Activated CD8-positive, alpha-beta memory T cell treated with anti-CD3 and anti-CD28 coated beads for 4 hours (primary cell): ENCODE measurements at places on chromosomes 2 and 18.

GRCh38 chr2:14778015-14778414 is 145.5 kb downstream of the LRATD1 start:
- no peak for DNase-seq

- DNase-seq, result no peak
Measured at GRCh38 chr2:162282765-162283425, 35.6 kb downstream of the IFIH1 start.

- DNase-seq, result no peak
Measured at GRCh38 chr2:179165356-179166000, 99.2 kb downstream of the SESTD1 start.

DNA sequence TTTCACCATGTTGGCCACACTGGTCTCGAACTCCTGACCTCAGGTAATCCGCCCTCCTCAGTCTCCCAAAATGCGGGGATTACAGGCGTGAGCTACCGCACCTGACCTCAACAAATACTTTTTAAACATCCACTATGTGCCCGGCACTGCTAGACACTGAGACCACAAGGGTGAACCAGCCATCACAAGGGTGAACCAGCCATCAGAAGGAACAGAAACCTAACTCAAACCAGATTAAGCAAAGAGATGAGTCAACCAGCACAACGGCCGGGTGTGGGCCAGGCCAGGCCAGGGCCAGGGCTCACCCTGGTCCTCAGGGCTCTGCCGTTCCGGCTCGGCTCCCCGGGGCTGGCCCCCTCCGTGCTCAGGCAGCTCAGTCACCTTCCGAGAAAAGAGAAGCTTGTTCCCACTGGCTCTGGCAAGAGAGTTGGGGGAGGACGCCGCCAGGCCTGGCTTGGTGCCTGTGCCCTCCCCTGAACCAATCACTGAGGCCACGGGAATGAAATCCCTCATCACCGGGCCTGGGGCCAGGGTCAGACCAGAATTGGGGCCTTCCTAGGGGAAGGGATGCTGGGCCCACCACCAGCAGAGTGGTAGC is 4.4 kb downstream of the TEX44 start:
- no peak for DNase-seq
